Testis (tissue), 5 donors: ENCODE measurements at places on chromosomes 12 and 14. TPM values are rescaled to one million over a fixed set of nuclear protein-coding genes. Genes with fewer than 3 reads are reported as not detected.

MAP3K9 gene
- polyA plus RNA-seq: 18.0 TPM

IL26 gene
- polyA plus RNA-seq: not detected

CCDC175 gene
- 1.3 TPM for polyA plus RNA-seq

DNA sequence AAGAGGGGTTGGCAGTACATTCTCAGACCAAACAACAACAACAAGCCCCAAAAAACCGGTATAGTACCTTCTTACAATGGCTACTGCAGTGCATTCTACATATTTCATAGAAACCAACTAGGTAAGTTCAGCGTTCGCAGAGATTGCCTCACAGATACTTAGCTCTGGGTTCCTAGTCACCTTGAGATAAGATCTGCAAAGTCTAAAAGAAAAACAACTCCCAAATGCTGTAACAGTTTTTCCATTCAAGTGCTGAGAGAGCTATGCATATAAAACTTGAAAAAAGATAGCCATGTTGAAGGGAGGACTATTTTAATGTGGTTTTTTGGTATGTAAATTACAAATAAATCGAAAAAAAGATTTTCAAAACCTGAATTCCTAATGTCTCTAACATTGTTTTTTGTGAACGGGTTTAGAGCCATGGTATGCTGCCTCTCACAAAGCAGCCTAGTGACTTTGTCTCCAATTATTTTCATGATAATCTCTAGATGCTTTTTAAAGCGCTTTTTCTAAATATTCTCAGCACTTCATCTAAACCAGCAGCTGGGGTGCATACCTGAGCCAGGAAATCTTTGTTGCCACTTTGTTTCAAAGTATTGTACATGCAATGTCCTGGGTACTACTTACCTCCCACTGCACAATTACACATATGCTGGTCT is 56.6 kb upstream of the CRACR2A start:
- H3K4me1 ChIP-seq: peaks cover 6% of the 10 kb centered on the region
- H3K27me3 ChIP-seq: no peaks in the 10 kb centered on the region
- no peak for DNase-seq
- H3K36me3 ChIP-seq: no peaks in the 10 kb centered on the region

DNA sequence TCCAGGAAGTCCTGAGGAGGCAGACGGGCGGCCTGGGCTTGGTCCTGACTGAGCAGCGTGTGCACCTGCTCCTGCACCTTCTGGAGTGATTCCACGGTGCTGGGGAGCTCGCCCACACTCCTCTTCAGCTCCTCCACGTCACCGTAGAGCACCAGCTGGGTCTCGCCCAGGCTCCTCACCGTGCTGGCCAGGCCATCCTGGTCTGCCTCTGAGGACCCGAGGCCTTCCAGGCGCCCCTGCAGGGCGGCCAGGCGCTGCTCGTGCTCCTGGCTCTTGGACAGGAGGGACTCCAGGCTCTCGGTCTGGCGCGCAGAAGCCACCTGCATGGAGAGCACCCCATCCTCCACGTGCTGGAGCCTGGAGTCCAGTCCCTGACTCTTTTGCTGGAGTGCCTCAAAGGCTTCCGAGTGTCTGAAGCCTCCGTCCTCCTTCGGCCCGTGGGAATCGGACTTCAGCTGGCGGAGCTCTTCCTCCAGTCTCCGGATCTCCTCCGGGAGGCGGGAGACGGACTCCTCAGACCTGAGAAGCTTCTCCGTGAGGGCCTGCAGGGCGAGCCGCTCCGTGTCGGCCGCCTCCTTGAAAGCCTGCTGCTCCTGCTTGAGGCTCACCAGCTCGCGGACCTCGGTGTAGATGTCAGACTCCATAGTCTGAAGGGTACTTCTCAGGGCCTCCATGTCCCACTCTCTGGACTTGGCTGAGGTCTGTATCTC is 8.4 kb downstream of the CKAP4 start:
- no peak overlapping the region for H3K4me3 ChIP-seq
- no peaks in the 10 kb centered on the region for H3K4me1 ChIP-seq
- H3K27me3 ChIP-seq: no peaks in the 10 kb centered on the region

- no peaks in the 10 kb centered on the region for H3K27me3 ChIP-seq
- no peaks in the 10 kb centered on the region for H3K36me3 ChIP-seq
- no peak for DNase-seq
- no peaks in the 10 kb centered on the region for H3K4me1 ChIP-seq
These were observed 75.5 kb upstream of the RERGL start for GRCh38 chr12:18165422-18165871.
